Activated CD8-positive, alpha-beta T cell treated with anti-CD3 and anti-CD28 coated beads for 36 hours (primary cell): ENCODE measurements at places on chromosomes 7 and 10. TPM values are rescaled to one million over a fixed set of nuclear protein-coding genes. Genes with fewer than 3 reads are reported as not detected.

Gene FAM25C
- total RNA-seq = not detected

Gene MYPN
- total RNA-seq = not detected

DNA sequence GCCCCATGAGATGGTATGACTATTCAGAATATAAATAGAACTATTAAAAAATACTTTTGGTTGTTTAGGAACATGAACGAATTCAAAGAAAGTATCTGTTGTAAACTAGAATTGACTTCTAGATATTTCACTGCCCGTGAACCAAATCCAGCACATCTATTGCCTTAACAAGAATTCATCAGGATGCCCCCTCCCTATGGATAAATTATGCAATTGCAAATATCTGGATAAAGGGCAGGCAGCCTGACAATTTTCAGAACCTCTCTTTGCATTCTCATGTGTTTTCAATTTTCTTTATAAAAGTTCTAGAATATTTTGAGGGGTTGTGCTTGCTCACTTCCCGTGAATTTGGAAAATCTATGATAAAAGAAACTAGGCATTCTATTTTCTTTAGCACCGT lies 822.1 kb upstream of the SORCS1 start:
- H3K4me3 ChIP-seq = no peak overlapping the region
- no peaks in the 10 kb centered on the region for H3K36me3 ChIP-seq
- no peak for DNase-seq
- H3K27ac ChIP-seq = no peak overlapping the region

DNA sequence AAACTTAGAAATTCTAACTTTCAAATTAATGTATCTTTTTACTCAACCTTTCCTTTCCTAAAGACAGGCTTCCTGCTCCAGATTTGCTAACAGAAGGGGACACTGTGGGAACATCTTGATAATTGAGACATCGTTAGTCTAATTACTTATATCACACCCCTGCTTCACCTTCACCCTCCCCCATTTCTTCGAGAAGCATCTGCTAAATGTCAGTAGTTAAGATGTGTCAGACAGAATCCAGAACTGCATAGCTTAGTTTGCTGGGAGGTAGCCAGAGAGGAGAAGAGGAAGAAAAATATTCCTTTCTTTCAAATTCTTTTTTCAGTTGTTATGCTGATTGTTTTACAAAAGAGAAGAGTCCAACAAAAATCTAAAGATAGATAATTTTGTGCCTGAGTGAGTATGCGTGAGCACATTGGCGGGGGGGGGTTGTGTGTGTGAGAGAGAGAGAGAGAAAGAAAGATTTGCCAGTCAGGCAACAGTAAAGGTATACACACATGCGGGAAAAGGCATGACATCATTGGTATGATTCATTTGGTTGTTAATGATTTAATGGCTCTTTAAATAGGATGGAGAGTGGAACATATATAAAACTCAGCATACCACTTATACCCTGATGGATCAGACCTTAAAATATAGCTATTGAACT lies 192.4 kb downstream of the PTN start:
- no peaks in the 10 kb centered on the region for H3K36me3 ChIP-seq
- H3K27ac ChIP-seq = no peak overlapping the region
- no peaks in the 10 kb centered on the region for H3K4me1 ChIP-seq
- H3K27me3 ChIP-seq = no peaks in the 10 kb centered on the region

GRCh38 chr10:58028597-58029366 lies 238.9 kb downstream of the IPMK start:
- no peaks in the 10 kb centered on the region for H3K36me3 ChIP-seq
- H3K4me3 ChIP-seq = no peak overlapping the region
- H3K27me3 ChIP-seq = no peaks in the 10 kb centered on the region

DNA sequence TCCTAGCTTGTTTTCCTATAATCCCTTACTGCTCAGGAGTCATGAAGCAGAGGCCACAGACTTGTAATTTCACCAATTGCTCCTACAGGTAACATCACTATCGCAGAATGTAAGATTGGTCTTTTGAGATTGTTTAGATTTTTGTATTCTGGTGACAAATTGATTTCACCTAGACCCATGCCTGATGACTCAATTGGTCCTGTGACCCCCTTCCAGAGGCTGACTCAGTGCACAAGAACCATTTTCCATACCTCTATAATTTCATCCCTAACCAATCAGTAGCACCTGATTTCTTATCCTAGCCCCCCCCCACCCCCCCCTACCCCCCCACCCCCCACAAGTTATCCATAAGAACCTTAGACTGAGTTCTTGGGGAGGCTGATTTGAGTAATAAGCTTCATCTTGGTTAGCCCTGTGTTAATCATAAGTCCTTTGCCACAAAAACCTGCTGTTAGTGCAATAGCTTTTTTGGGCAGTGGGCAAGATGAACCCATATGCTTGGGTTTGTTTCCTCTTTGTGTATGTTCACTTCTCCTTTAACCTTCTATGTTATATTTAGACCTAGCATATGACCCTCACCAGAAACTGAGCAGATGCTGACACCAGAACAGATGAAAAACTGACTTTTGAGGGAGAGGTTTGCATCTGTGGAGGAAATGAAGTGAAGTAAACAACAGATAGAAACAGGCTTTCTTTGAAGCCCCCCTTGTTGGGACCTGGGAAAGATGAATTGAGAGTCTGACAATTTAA lies 187.1 kb downstream of the KIF20B start:
- H3K27me3 ChIP-seq = peaks cover 15% of the 10 kb centered on the region
- H3K4me3 ChIP-seq = no peak overlapping the region
- no peaks in the 10 kb centered on the region for H3K4me1 ChIP-seq
- no peak overlapping the region for H3K27ac ChIP-seq

DNA sequence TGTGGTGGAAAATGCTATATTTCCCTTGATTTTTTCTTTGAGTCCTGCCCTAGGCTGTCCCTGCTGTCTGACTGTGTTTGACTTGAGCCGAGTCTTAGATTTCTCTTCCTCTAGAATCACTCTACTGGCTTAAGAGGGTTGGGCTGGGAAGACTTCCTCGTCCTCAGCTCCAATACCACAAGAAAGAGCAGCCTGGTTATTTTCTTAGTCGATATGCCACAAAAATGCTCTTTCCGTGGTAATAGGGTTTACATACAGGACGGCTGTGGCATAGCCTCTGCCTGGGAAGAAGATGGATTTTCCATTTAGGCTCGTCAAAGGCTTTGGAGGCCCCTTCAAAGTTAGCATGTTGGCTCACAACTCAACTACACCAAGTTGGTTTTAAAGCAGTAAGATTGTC lies 212.0 kb upstream of the IGFBP3 start:
- H3K27me3 ChIP-seq = no peaks in the 10 kb centered on the region
- no peak overlapping the region for H3K27ac ChIP-seq
- no peak for DNase-seq

DNA sequence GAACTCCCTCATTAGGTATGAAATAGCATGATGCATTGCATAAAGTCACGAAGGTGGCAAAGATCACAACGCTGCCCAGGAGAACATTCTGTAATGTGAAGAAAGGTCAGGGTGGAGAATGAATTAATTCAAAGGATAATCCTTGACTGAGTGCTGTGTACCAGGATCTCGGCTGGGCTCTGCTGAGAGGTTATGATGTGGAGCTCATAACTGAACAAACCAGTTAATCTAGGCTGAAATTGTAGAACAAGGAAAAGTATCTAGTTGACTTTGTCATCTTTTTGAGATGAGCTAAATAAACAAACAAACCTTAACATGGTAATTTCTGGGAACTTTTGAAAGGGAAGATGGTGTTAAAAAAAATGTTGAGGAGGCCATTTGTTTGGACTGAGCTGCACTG lies 6.1 kb downstream of the MSMB start:
- H3K27me3 ChIP-seq = no peaks in the 10 kb centered on the region
- no peak overlapping the region for H3K27ac ChIP-seq
- DNase-seq = no peak
- no peaks in the 10 kb centered on the region for H3K36me3 ChIP-seq
- no peak overlapping the region for H3K4me3 ChIP-seq
- no peaks in the 10 kb centered on the region for H3K4me1 ChIP-seq

DNA sequence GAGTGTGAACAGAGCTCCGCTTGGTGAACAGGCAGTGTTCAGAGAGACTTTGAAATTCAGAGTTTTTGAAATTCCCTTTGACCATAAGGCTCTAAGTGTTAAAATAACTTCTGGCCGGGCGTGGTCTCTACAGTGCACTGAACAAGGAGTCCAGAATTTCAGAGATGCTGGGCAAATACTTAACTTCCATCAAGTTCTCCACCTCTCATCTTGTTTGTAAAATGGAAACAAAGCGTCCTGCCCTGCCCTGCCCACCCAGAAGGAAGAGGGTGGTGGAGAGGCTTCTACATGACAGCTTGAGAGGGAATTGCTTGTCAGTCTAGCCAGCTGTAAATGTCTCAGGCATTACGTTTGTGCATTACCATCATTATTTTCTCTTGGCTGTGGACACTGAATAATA lies 102.6 kb downstream of the RGS10 start:
- H3K36me3 ChIP-seq = peaks cover 10% of the 10 kb centered on the region
- H3K4me1 ChIP-seq = peaks cover 1% of the 10 kb centered on the region
- H3K4me3 ChIP-seq = no peak overlapping the region
- no peaks in the 10 kb centered on the region for H3K27me3 ChIP-seq
- DNase-seq = no peak

GRCh38 chr10:87817609-87818504 lies at the start of gene ATAD1:
Gene ATAD1, minus strand, starts transcription at chr10:87818226. Its CDS starts 3,627 bp downstream, at chr10:87814599.
- H3K36me3 ChIP-seq = peaks cover 21% of the 10 kb centered on the region
- peaks cover 33% of the 10 kb centered on the region for H3K4me1 ChIP-seq
- no peaks in the 10 kb centered on the region for H3K27me3 ChIP-seq
- peak within 1 kb of the TSS; percentile 89 for H3K4me3 ChIP-seq
- DNase-seq = peak; percentile 91

DNA sequence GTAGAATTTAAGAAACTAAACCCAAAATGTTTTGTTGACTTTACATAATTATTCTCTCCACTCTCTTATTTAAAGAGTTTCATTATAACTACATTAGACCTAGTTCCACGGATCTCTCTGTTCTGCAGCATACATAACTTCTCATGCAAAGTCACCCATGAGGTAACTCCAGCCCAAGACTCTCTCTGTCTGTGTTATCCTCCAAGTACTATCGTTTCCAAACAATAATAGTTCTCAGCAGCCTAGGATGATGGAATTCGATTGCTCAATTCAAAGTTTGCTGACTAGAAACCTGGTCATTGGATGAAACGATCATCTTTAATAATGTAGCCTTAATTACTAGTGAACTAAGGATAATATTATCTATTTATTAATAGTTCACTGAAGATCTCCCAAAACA lies 203.1 kb upstream of the PTN start:
- no peaks in the 10 kb centered on the region for H3K36me3 ChIP-seq
- no peak overlapping the region for H3K4me3 ChIP-seq
- no peaks in the 10 kb centered on the region for H3K27me3 ChIP-seq
- H3K27ac ChIP-seq = no peak overlapping the region
- DNase-seq = no peak

- peaks cover 3% of the 10 kb centered on the region for H3K27me3 ChIP-seq
- no peaks in the 10 kb centered on the region for H3K4me1 ChIP-seq
- DNase-seq = no peak
- H3K4me3 ChIP-seq = no peak overlapping the region
- no peak overlapping the region for H3K27ac ChIP-seq
Observed at GRCh38 chr10:111098679-111099437, 22.0 kb downstream of the ADRA2A start.

- DNase-seq = peak; percentile 81
- H3K27me3 ChIP-seq = peaks cover 5% of the 10 kb centered on the region
- no peak overlapping the region for H3K4me3 ChIP-seq
- no peaks in the 10 kb centered on the region for H3K36me3 ChIP-seq
- H3K4me1 ChIP-seq = peaks cover 37% of the 10 kb centered on the region
Observed at GRCh38 chr10:114337510-114338462, 66.5 kb downstream of the AFAP1L2 start.

DNA sequence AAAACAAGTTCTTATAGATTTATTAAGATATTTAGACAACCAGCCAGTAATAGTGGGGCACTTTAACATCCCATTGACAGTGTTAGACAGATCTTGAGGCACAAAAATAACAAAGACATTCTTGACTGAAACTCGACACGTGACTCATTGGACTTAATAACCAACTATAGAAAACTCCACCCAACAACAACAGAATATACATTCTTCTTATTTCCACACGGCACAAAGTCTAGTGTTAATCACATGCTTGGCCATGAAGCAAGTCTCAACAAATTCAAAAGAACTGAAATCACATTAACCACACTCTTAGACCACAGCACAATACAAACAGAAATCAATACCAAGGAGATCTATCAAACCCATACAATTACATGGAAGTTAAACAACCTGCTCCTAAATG lies 138.1 kb downstream of the ARL5B start:
- H3K4me1 ChIP-seq = no peaks in the 10 kb centered on the region
- no peak overlapping the region for H3K4me3 ChIP-seq
- H3K36me3 ChIP-seq = no peaks in the 10 kb centered on the region

DNA sequence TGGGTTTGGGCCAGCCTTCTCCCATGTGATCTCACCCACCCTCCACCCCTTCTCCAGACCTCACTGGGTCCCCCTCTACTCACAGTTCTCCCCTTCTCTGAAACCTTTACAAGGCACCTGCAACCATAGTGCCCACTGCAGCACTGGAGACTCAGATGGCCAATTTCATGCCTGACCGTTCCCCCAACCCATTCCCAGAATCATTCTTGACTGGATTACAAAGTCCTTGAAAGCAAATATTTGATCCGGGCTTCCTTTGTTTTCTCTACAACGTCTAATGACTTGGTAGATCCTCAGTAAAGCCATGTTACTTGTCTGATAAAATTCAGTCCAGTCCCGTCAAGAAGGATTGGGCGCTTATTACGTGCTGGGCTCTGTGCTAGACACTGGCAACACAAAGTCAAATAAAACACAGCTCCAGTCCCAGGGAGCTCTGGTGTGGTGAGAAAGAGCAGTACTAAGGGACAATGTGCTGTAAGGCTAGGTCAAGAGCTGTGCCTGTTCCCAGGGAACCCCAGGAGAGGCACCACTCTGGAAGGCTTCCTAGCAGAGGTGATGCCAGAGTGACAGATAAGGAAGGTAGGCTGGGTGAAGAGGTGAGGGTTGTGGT lies 36.5 kb downstream of the SH3PXD2A start:
- no peak overlapping the region for H3K4me3 ChIP-seq
- peaks cover 7% of the 10 kb centered on the region for H3K27me3 ChIP-seq
- no peak overlapping the region for H3K27ac ChIP-seq
- H3K4me1 ChIP-seq = no peaks in the 10 kb centered on the region
- DNase-seq = no peak

GRCh38 chr10:1402016-1402770 lies 335.1 kb downstream of the ADARB2 start:
- H3K36me3 ChIP-seq = no peaks in the 10 kb centered on the region
- H3K27ac ChIP-seq = no peak overlapping the region
- no peaks in the 10 kb centered on the region for H3K27me3 ChIP-seq
- no peak for DNase-seq

- no peak for DNase-seq
- peaks cover 16% of the 10 kb centered on the region for H3K4me1 ChIP-seq
- no peak overlapping the region for H3K27ac ChIP-seq
- peak overlapping the region; percentile 72 for H3K4me3 ChIP-seq
- peaks cover 43% of the 10 kb centered on the region for H3K27me3 ChIP-seq
- no peaks in the 10 kb centered on the region for H3K36me3 ChIP-seq
Observed at GRCh38 chr10:101569323-101569621, 18.8 kb downstream of the POLL start.

- no peak for DNase-seq
- H3K27me3 ChIP-seq = no peaks in the 10 kb centered on the region
- no peaks in the 10 kb centered on the region for H3K36me3 ChIP-seq
- H3K27ac ChIP-seq = no peak overlapping the region
- H3K4me3 ChIP-seq = no peak overlapping the region
Observed at GRCh38 chr7:13834328-13834761, 155.1 kb downstream of the ETV1 start.
